ENCODE measurements at places on chromosomes 2 and 18.
A peak's percentile ranks its signal among the peaks of the same experiment; 100 is the strongest.

- DNase-seq = no peak
Measured at GRCh38 chr2:191184457-191184856, 33.7 kb upstream of the STAT4 start.

DNA sequence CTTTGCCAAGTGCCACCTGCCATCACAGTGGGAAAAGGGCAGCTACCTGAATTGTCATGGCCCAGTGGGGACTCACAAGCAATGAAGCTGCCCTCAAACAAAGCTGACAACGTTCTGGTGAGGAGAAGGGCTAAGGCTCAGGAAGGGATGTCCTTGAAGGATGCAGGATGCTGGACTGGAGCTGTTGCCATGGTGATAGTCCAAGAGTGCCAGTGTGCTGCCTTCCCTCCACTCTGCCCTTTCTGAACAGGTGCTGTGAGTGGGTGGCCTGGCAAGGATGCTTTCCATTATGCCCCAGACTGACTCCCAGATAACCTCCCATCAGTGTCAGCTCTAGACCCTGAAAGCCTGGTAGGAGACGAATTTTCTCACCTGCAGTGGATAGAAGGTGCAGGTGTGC is 137.8 kb upstream of the GYPC start:
- no peak for DNase-seq

DNA sequence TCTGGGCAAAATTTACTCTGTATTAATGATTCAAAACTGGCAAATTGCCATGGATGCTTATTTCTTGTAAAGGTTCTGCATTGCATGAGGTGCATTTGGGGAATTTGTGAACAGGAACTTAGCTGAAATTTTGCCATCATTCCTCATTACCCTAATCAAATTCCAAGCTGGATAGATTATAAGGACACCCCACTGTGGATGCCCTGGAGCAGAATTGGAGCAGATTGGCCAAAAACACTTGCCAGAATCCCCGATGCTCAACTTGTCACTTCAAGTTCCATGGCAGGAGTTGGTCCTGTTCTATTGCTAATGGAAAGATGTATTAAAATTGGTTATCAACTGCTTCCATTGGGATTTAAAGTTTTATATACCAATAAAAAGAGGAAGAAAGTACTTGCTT is 237.9 kb downstream of the CCDC102B start:
- DNase-seq = no peak

DNA sequence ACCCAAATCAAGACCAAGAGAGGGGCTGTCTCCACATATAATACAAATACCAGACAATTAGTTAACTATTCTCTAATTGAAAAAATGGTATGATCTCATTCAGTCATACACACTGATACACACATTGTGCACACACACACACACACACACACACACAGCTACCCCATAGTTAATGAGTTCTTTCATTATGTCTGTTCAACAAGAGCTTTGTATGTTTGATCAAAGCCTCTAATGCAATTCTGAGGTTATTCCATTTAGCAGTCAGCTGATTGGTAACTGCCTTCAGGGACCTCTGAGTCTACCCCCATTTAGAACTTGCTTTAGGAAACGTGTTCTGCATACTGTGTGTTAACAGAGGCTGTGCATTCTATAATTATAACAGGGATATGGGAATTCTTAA is 741.4 kb upstream of the LRRTM4 start:
- DNase-seq = peak; percentile 88

- no peak for DNase-seq
Measured at GRCh38 chr2:208118918-208119317, 5.4 kb downstream of the CRYGD start.

GRCh38 chr2:47950340-47951301 is 44.3 kb upstream of the FBXO11 start:
- no peak for DNase-seq

- no peak for DNase-seq
Measured at GRCh38 chr2:72543497-72544216, 282.2 kb downstream of the EXOC6B start.

GRCh38 chr2:168427451-168427850 is 28.6 kb upstream of the CERS6 start:
- DNase-seq = no peak

DNA sequence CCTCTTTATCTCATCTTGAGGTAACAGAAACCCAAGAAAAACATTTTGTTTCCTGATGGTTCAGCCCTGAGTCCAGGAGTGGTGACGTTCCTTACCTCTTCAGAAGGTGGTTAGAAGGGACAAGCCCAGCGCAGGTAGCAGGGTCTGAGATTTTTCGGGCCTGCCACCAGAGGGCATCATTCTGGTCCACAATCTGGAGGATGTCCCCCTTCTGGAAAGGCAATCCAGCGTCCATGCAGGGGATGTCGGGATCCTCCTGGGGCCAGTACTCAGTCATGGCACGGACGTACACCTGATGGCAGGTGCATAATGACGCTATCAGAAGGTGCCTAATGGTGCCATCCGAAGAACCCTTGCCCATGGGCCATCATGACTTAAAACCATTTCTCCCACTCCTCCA is 17.7 kb downstream of the MPP4 start:
- no peak for DNase-seq

DNA sequence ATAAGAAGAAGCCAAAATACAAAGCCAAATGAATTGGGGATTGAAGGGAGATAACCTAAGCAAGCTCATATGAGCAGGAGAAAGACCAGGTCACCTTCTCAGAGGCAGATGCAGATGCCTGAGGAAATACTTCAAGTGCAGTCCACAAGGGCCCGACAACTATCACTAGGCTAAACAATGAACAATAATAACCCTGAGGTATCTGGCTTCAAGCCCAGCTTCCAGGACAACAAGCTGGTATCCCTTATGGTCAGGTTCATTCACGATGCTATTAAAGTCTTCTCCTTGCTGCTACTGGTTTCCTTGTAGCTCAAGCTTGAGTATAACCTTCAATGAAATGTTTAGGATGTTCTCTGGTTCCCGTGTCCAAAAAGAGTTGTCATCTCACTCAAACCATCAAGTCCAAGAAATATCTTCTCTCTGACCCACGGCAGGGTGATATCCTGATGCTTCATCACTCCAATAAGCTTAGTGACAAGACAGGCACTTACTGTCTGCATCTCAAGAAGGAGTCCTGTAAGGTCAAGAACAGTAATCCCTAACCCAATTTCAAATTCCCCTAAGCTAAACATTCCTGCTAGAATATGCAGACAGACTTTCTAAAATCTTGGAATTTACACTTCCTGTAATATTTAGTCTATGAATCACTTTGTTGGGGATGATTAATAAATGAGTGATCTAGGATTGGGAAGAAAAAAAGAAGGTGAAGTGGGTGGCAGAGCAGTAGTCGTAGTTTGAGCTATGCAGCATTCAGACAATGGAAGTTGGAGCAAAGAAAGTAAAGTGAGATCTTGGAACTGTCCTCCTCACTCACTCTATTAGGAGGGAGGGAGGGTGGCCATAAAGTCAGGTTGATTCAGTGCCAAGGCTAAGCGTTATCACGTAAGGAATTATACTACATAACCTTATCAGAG is 33.1 kb downstream of the CHN1 start:
- no peak for DNase-seq

GRCh38 chr2:183222751-183223150 is 98.5 kb downstream of the NUP35 start:
- DNase-seq = no peak

GRCh38 chr2:205324355-205324754 is 357.9 kb upstream of the NRP2 start:
- DNase-seq = no peak

GRCh38 chr18:33135951-33136660 is 304.4 kb downstream of the CCDC178 start:
- no peak for DNase-seq

DNA sequence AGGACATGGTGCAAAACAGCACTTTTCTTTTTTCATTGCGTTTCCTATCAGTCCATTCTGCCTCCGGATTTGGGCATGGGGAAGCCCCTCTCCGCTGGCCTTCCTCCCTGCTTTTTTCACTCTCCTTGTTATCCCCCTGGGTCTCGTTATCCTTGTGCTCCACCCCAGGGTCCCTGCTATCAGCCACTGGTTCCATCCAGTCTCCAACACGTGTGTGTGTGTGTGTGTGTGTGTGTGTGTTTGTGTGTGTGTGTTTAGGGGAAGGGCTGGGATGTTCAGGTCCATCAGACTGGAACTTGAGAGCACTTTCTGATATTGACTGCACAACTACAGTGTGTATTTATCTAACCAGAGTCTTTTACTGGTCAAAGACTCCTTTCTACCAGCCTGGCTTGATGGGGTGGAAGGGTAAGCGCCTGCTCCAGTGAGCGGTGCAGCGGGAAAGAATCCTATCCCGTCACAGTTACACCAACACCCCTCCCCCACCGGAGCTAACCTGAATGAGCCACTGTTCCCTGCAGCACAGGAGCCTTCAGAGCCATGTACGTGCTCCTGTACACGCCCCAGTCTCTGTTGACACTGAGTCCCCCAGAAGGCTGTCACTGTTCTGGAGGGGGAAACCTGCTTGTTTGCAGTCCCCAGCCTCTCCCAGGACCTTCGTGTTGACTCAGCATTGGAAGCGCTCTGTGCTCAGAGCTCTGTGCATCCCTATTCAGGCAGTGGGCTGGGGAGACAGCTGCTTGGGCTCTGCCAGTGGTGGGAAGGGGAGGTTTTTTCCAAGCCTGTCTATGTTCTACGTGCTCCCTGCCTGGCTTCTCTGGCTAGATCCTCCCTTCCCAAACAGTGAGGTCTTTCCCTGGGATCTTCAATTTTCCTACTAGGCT is 4.6 kb downstream of the INHA start:
- no peak for DNase-seq

DNA sequence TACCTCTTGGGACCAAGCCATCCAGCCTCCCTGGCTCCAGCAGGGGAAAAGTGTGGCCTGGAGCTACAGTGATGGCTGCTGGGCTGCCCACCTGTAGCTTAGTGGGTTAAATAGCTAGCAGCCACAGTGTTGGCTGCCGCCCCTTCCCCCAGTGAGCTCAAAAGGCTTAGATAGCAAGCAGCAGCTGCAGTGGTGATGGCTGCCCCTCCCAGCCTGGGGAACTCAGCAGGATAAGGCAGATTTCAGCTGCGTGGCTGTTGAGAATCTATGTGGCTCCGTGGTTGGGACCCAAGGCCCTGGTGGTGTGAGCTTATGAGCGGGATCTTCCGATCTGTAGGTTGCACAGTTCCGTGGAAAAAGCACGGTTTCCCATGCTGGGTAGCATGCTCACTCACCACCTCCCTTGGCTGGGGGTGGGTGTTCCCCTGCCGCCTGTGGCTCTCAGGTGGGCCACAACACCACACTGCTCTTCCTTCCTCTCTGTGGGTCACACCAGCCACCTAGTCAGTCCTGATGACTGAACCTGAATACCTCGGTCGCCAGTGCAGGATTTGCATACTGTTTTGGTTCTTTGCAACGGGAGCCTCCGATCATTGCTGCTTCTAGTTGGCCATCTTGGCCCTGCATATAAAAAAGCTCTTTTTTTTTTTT is 946.5 kb upstream of the FAM98A start:
- no peak for DNase-seq

- no peak for DNase-seq
Measured at GRCh38 chr2:230205721-230206120, 14.1 kb downstream of the SP110 start.

DNA sequence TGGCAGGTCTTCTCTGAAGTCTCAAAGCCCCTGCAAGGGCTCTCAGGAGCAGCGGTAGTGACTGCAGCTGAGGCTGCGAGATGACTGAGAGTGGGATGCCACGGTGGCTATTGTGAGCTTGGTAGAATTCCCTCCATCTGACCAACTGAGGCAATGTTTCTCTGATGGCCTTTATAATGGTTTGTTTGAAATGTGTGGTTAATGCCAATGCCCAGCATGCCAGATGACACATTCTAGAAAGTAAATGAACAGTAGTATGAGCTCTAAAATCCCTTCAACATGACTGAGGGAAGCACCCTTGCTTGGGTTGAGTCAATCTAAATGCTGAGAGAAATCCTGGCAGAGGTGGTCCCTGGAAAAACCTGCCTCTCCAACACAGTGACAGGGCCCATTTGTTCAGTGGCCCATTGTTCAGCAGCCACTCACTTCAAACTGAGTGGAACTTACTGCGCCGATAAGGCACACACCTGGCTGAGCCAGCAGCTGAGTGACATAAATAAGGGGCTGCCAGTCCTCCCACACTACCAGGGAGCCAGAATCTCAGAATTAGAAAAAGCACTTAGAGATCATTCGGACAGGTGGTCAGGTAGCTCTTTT is 31.7 kb downstream of the SULT1C2 start:
- DNase-seq = no peak

- no peak for DNase-seq
Measured at GRCh38 chr2:164243315-164243714, 378.0 kb downstream of the GRB14 start.

DNA sequence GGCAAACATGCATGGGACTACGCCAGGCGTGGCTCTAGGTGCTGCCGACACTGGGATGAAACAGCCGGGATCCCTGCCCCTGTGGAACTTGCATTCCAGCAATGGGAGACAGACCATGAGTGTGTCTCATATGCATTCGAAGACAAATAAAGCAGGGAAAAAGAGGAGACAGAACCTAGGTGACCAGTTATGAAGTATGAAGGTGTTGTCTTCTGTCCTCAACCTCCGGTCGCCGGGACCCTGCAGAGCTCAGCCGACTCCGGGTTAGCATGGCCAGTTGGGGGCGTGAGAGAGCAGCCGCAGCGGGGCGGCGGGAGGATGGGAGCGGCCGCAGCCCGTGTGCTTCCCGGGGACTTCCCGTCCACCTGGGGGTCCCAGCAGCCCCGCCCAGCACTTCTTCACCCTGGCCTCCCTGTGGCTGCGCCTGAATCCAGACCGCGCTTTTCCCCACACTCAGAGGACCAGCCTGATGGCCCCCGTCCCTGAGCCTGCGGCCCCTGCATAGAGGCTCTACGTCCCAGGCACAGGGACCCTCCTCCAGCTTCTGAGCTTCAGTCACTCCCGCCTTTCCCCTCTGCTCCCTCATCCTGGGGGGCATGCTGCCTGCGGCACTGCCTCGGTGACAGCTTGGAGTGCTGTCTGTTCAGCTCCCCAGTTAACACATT is 11.4 kb downstream of the ID2 start:
- no peak for DNase-seq

GRCh38 chr2:50753234-50753633 is 278.7 kb downstream of the NRXN1 start:
- no peak for DNase-seq

DNA sequence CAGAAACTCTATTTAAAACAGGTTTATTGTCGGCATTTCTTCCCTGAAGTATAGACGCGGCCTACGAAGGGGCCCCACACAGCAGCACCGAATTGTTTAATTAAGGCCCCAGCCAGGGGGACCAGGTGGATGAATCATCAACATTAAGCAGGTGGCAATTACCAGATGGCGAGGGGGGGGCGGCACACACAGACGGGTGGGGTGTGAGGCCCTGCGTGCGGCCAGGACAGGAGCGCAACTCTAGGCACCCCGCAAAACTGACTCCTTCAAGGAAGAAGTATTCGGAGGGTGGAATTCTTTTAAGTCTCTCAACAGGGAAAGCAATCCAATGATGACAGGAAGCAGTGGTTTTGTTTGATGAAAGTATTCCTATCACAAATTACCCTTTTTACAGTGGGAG is 830.4 kb downstream of the GALR1 start:
- DNase-seq = no peak
